Spleen (tissue), 13 donors: ENCODE measurements at places on chromosomes 13 and 19. TPM values are rescaled to one million over a fixed set of nuclear protein-coding genes. Genes with fewer than 3 reads are reported as not detected.
A peak's percentile ranks its signal among the peaks of the same experiment; 100 is the strongest.

The METTL21C gene
- polyA plus RNA-seq = not detected

The ZNF610 gene
- polyA plus RNA-seq = 0.91 TPM

The LIM2 gene
- not detected for polyA plus RNA-seq

The ZNF728 gene
- not detected for polyA plus RNA-seq

The OR7D2 gene
- 0.03 TPM for polyA plus RNA-seq

The KCNN1 gene
- polyA plus RNA-seq = 0.03 TPM

The ZNF599 gene
- 4.9 TPM for polyA plus RNA-seq

The C13orf42 gene
- 0.03 TPM for polyA plus RNA-seq

The PSG2 gene
- not detected for polyA plus RNA-seq

The EVI5L gene
- 3.7 TPM for polyA plus RNA-seq

The TUBA3C gene
- polyA plus RNA-seq = not detected

The AZU1 gene
- 7.6 TPM for polyA plus RNA-seq

The RYR1 gene
- 0.32 TPM for polyA plus RNA-seq

The ZBTB32 gene
- 8.2 TPM for polyA plus RNA-seq

DNA sequence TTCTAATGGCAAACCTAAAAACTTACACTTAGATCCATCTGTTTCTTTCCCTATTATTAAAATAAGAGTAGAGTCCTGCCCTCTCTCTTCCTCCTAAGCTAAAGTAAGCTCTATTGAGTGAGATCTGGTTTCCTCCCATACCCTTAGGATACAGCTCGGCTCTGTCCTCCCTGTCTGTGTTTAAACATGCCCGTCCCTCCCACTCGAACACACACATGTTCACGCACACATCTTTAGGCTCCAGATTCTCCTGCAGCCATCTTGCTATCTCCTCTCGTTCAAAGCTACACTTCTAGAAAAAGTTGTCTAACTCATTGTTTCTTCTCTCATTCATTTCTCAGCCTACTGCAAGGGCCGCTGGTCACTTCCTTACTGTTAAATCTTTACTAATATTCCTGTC, 15.1 kb upstream of the CEBPG start:
- no peak for DNase-seq

- DNase-seq = no peak
Measured at GRCh38 chr13:52447354-52447753, 3.1 kb downstream of the VPS36 start.

DNA sequence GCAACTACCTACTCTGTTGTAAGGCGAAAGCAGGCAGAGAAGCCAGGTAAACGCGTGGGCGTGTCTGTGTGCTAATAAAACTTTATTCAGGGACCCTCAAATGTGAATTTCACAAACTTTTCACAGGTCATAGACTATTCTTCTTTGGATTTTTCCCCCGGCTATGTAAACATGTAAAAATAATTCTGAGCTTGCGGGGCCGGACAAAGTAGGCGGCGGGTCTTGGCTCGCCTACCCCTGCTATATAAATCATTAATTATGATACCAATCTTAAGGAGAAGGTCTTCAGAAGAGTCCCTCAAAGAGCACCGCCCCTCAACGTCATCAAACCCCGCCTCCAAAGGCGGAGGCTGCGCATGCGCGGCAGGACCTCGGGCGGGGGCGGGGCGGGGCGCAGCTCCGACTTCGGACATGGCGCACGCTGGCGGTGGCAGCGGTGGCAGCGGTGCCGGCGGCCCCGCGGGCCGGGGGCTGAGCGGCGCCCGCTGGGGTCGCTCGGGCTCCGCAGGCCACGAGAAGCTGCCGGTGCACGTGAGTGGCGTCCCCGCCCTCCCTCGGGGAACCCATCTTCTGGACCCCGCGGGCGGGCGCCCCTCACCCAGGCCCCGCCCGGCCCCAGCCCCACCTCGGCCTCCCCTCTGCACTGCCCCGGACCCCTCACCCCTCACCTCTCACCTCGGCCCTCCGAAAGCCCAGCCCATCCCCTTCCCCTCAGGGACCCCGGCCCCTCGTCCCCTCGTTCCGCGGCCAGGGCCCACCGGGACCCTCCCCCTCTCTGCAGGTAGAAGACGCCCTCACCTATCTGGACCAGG, at the start of gene SIN3B:
TSS of gene SIN3B (plus strand) at position 389 of the 812 bp plus-strand sequence. CDS start at position 412, 23 bp downstream.
- DNase-seq = peak; percentile 96

DNA sequence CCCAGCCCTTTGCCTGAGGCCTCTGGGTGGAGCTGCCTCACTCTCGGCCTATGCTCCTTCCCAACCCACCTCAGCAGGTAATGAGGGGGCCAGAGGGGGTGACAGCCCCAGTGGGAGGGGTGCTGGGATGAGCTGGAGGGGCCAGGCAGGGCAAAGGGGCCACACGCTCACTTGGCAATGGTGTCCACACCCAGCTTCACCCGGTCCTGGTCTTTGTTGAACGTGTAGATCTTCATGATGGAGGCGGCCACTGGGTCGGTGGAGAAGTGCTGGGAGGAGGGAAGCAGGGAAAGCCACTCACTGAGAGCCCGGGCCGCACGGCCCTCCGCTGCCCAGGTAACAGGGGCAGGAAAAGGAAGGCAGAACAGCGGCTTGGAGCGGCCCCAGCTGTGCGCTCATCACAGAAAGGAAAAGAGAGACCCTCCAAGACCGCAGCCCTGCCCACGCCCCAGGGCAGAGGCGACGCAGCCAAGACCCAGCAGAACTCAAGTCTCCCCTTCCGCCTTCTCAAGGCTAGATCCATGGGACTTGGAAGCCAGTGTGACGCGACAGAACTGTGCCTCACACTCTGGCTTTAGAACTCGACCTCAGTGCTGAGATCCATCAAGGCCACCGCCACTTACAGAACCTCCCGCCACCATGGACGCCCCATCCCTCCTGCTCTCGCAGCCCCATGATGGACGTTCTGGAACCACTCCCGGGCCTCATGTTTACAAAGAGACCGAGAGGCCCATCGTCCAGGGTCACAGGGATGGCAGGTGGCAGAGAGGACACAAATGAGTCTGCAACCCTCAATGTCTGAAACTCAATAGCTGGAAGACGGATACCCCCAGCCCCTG, 9.2 kb downstream of the UBXN6 start:
- DNase-seq = no peak

DNA sequence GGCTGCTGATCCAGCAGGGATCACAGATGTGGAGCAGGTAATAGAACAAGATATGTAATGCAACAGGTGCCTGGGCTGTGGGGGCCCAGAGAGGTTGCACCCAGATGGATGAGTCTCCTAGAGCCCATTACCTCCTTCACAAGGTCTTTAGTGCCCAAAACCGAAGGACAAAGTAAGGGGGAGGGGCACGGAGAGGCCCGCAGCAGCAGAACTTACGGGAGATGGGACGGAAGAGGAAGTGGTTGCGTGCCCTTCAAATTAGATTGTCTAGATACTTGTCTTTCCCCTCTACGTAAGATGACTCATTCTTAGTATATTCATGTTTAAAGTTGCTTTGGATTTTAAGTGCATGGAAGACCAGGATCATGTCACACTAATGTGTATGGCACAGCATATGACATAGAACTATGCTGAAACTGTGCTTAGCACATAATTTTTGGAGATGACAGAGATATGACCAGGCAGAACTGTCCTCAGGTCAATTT, 5.7 kb upstream of the MRPS31 start:
- DNase-seq = peak; percentile 90

- no peak for DNase-seq
Measured at GRCh38 chr19:6448045-6448444, 11.5 kb downstream of the SLC25A23 start.

DNA sequence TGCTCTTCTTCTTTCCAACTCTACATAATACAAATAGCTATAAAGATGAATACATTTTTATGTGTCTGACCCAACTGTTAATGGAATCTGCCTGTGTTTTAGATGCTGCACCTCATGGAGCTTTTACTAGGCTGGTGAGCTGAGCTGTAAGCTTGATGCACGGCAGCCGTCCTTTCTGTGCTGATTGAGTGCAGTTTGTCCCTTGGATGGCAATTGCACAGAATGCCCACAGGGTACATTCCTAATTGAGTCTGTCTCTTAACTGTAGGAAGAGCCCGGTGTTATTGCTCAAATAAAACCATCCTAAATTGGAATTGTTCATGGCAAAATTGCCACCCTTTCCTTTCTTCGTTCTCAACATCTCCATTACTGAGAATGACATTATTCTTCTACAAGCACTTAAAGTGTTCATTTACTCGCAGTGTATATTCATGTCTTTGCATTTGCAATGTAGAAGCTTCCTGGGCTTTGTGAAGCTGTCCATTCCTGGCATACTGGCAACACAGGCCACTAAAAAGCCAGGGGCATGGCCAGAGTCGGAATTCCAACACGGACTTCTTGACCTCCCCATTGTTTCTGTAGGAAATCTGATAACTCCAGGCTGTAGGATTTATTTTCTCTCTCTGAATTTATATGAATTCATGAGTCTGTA, 85.8 kb downstream of the SLC10A2 start:
- DNase-seq = no peak

DNA sequence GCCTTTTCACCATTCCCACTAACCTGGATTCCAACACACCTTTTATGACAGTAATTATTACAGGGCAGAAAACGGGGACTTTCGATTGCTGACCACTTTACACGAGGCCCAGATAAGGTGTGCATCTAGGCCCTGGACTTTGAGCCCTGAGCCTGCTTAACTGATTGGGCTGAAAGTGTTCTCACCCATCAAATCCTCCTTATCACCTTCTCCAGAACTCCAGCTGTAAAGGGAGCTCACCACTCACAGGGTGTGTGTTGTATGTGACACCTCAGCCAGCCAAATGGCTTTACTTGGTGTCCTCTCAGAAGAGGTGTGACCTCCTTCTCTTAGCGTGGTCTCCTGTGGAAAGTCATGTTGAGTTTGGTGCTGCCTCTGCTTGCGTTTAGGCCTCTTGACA, 36.5 kb downstream of the SIPA1L3 start:
- peak; percentile 12 for DNase-seq

DNA sequence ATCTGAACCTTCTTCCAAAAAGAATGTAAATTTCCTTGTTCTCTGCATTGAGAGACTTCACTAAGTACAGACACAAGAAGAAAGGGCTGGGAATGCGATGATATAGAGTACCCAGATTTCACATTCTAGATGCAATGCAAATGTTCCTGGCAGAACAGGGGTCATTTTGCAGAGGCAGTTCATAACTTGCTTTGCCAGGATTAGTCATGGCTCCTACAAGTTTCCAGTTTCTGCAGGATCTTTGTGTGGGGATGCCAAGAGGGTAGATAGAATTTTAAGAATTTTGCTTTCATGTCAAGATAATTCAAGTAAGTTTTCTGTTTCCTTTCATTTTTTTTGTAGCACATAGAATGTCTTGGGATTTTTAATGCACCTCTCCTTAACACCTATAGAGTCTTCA, 181.2 kb downstream of the FGF9 start:
- no peak for DNase-seq

DNA sequence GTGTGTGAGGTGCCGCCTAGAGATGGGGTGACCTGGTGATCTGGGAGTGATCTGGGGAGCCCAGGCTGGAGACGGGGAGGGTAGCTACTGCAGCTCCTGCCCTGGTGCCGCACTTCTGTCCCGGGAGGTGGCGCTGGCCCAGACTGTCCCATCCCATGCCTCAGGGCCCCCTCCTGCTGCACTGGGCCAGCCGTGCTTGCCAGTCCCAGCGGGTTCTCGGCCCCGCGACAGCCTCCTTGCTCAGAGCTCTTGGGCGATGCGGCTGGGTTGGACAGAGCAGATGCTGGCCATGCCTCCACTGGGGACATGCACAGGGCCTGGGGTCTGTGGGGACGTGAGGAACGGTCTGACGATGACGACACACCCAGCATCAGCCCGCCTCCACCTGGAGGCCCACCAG, 2.5 kb downstream of the RAX2 start:
- DNase-seq = no peak

DNA sequence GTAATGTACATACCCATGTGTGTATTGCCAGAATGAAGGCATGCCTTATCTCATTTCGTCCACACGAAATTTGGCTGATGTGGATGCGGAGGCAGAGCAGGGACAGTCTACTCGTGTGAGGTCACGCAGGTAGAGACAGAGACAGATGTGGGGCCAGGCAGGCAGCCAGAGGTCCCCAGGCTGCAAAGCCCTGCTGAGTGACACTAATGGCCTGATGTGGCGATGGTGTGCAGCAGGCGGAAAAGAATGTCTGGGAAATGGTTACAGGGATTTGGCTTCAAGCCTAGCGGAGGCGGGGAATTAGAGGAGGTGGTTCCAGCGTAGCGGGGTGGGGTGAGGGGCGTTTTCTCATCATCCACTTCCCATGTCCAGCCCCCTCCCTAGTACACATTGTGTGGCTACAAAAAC, 4.2 kb upstream of the IZUMO2 start:
- no peak for DNase-seq

GRCh38 chr13:45518525-45519245, 53.9 kb downstream of the COG3 start:
- no peak for DNase-seq

DNA sequence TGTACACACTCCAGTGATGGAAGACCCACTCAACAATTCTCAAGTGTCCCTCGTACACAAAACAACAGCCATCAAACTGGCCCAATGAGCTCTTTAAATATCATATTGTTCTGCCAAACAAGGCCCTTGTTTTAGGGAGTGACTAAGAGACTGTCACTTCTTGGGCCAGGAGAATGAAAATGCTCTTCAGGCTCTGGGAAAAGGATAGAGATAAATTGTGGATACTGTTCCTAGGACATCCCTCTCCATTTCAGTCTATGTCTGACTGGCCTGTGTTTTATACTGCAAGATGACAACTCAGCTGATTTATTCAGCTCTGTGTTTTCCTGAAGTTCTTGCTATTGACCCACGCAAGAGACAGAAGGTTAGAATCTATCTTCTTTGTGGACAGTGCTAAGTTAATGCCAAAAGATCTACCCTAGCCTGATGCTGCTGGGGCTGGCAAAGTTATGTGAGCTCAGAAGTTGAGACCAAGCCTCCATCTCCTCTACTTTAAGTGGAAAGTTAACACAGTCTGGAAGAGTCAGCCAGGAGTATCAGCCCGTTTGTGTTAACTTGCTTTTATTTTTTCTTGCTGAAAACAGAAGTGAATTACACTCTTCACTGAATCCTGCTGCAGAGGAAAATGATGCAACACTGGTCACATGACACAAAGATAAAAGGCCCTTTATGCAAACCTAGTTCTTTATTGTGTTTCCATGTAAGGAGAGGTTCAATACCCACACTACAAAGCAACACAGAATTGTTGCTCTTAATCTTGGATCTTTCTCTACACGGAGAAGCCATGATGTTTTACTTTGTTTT, 14.6 kb downstream of the FRY start:
- no peak for DNase-seq

DNA sequence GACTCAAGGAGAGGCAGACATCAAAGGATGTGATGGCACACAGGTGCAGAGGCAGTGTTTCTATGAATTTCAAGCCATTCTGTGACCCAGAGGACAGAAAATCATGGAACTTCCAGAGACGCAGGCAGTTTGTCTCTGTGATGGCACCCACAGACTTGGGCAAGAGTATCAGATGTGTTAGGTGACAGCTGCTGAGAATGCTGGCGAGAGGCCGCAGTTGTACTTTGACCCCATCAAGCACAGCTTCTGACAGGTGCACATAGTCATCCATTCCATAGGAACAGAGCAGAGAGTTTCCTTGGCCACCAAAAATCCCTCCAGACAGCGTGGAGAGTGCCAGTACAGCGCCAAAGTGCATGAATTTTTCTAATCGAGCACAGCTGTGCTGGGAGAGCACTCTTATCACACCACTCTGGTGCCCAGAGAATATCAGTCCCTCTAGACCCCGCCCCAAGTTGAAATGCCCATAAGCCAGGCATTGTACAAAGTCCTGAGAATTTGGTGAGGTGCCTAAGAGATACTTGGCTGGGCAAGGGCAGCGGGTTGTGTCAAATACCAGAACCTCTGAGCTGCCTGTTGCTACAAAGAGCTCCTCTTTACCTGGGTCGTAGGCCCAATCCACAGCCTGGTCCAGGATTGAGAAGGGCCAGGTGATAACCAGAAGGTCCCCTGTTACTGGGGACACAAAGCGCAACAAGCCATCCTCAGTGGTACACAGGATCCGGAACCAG, 12.4 kb downstream of the WDR87 start:
- no peak for DNase-seq

- DNase-seq = no peak
Measured at GRCh38 chr19:34475026-34475974, 6.3 kb upstream of the WTIP start.
